Neural progenitor cell (in vitro differentiated cells): ENCODE measurements at places on chromosomes 5 and 9. TPM values are rescaled to one million over a fixed set of nuclear protein-coding genes. Genes with fewer than 3 reads are reported as not detected.

Gene PIP5K1B
- total RNA-seq = 1.3 and 3.2 TPM in 2 replicates

- H3K4me1 ChIP-seq = no peaks in the 10 kb centered on the region
- no peak overlapping the region for H3K27ac ChIP-seq
- no peaks in the 10 kb centered on the region for H3K36me3 ChIP-seq
- H3K27me3 ChIP-seq = no peaks in the 10 kb centered on the region
- no peak for DNase-seq
Measured at GRCh38 chr9:83449983-83450382, 88.2 kb downstream of the FRMD3 start.

GRCh38 chr5:114223866-114224265, 138.0 kb upstream of the KCNN2 start:
- H3K4me1 ChIP-seq = no peaks in the 10 kb centered on the region
- H3K4me3 ChIP-seq = no peak overlapping the region

DNA sequence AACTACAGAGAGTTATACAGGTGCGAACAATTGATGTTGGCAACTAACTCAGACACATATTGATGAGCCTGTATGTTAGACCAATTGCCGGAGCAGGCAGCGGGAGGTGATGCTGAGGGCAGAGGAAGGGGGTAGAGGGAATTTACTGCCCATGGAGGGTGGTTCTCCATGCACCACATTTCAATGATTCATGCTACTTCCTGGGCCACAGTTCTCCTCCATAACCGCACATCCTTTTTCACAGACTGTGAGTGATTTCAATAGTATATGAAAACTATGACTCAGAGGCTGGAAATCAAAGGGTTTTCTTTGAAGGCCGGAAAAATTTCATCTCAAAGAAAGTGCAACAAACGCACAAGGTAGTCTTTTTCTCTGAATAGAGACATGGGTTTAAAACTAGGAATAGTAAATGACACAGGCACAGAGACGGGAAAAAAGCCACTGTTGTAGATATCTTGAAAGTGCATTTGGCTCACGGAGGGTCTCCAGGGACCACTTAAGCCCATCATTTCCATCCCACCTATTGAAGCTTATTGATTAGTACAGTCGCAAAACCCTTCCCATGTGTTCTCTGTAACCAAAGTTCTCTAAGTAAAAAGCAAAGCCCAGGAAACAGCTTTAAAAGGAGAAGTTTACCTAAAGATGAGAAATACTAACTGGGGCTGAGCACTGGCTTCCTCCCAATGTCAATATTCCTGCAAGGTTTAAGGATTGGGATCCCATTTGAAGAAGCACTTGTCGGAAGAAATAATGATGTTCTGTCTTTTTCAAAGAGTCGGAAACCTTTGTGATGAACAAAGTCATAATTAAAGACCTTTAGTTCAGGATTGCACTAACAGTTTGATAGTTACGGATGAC, 28.0 kb upstream of the ADAM19 start:
- no peaks in the 10 kb centered on the region for H3K27me3 ChIP-seq
- no peak overlapping the region for H3K27ac ChIP-seq
- H3K4me3 ChIP-seq = no peak overlapping the region
- DNase-seq = no peak
- H3K4me1 ChIP-seq = no peaks in the 10 kb centered on the region
- H3K36me3 ChIP-seq = no peaks in the 10 kb centered on the region

DNA sequence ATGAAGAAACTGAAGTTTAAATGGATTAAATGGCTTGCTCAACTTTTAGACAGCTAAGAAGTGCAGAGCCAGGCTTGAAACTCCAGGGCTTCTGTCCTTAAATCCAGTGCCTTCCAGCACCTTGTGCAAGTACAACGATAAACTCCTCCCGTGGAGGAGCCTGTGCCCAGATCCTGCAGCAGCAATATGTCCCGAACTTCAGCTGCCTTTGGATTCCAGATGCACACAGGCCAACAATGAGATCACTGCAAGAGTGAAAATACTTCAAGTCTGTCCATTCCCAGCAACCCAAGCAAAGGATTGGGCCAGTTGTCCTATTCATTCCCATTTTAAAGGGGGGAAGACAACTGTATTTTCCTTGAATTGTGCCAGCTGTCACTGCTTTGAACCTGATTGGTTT, 199.6 kb downstream of the CRB2 start:
- DNase-seq = no peak
- no peaks in the 10 kb centered on the region for H3K27me3 ChIP-seq
- H3K36me3 ChIP-seq = no peaks in the 10 kb centered on the region
- H3K27ac ChIP-seq = no peak overlapping the region

GRCh38 chr9:7405924-7406604, 393.5 kb downstream of the DMAC1 start:
- H3K4me3 ChIP-seq = no peak overlapping the region
- no peak for DNase-seq
- H3K4me1 ChIP-seq = peaks cover 16% of the 10 kb centered on the region
- no peaks in the 10 kb centered on the region for H3K27me3 ChIP-seq
- no peak overlapping the region for H3K27ac ChIP-seq

- no peak overlapping the region for H3K4me3 ChIP-seq
- no peaks in the 10 kb centered on the region for H3K36me3 ChIP-seq
- no peak overlapping the region for H3K27ac ChIP-seq
- H3K27me3 ChIP-seq = no peaks in the 10 kb centered on the region
- peaks cover 8% of the 10 kb centered on the region for H3K4me1 ChIP-seq
Measured at GRCh38 chr5:170704417-170705192, 78.9 kb upstream of the GABRP start.

GRCh38 chr9:113963017-113963620, 87.0 kb downstream of the ZNF618 start:
- H3K4me1 ChIP-seq = no peaks in the 10 kb centered on the region
- no peaks in the 10 kb centered on the region for H3K36me3 ChIP-seq
- no peaks in the 10 kb centered on the region for H3K27me3 ChIP-seq
- H3K4me3 ChIP-seq = no peak overlapping the region
- DNase-seq = peak; percentile 76

- no peaks in the 10 kb centered on the region for H3K36me3 ChIP-seq
- H3K27ac ChIP-seq = peak overlapping the region; percentile 72
- no peak for DNase-seq
- no peak overlapping the region for H3K4me3 ChIP-seq
- H3K27me3 ChIP-seq = no peaks in the 10 kb centered on the region
Measured at GRCh38 chr5:157568222-157568621, 7.4 kb downstream of the ADAM19 start.

Gene FOXD4
- 0.12 TPM in 1 of 2 replicates, not detected in the other for total RNA-seq

DNA sequence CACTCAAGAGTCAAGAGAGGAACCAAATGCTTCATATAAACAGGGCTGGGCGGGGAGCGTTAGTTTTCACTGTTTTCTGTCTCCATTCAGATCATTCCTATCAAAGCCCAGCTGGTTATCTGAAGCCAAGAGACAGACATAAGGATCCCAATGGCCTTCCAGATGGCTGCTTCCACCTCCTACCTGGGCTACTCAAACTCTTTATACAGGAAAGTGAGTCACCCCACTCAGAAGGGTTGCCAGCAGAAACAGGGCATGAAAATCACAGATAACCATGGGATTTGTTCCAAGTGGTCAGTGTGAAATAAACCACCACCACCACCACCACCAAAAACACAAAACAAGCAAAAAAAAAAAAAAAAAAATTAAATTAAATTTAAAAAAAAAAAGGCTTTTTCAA, 5.5 kb downstream of the PRSS3 start:
- H3K27me3 ChIP-seq = no peaks in the 10 kb centered on the region
- no peak for DNase-seq
- no peaks in the 10 kb centered on the region for H3K4me1 ChIP-seq
- no peaks in the 10 kb centered on the region for H3K36me3 ChIP-seq
- H3K27ac ChIP-seq = no peak overlapping the region

DNA sequence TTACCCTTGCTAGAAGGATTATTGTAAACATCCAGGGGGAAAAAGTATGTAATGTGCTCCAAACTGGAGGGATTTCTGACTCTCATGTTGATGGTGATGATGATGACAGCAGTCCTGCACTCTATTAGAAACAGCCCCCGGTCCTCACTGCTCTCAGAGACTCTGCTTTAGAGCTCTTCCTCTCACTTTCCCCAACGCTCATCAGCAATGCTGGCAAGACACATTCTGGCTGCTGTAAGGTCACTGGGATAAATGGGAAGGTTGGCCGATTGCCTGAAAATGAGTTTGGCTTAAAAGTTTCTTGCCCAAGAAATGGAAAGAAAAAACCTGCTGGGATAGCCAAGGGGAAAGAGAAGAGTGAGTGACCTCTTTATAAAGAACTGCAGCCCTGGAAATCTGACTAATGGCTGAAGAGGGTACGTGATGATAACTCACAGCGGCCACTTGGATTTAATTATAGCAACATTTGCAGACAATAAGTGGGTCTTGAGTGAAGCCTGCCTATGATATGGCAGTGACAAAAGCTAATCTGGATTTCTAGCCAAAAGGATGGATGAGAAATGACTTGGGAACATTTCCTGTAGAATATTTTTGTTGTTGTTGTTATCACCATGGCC, 235.8 kb downstream of the TMEM38B start:
- H3K4me1 ChIP-seq = no peaks in the 10 kb centered on the region
- DNase-seq = no peak
- no peaks in the 10 kb centered on the region for H3K27me3 ChIP-seq
- no peaks in the 10 kb centered on the region for H3K36me3 ChIP-seq

- no peaks in the 10 kb centered on the region for H3K27me3 ChIP-seq
- no peak for DNase-seq
- H3K4me3 ChIP-seq = no peak overlapping the region
- H3K4me1 ChIP-seq = no peaks in the 10 kb centered on the region
- H3K27ac ChIP-seq = no peak overlapping the region
Measured at GRCh38 chr9:95595721-95596295, 79.0 kb upstream of the PTCH1 start.

Gene PCDHGB6
- total RNA-seq = 13.2 and 22.1 TPM in 2 replicates

Gene SURF1
- 31.0 and 36.7 TPM in 2 replicates for total RNA-seq

DNA sequence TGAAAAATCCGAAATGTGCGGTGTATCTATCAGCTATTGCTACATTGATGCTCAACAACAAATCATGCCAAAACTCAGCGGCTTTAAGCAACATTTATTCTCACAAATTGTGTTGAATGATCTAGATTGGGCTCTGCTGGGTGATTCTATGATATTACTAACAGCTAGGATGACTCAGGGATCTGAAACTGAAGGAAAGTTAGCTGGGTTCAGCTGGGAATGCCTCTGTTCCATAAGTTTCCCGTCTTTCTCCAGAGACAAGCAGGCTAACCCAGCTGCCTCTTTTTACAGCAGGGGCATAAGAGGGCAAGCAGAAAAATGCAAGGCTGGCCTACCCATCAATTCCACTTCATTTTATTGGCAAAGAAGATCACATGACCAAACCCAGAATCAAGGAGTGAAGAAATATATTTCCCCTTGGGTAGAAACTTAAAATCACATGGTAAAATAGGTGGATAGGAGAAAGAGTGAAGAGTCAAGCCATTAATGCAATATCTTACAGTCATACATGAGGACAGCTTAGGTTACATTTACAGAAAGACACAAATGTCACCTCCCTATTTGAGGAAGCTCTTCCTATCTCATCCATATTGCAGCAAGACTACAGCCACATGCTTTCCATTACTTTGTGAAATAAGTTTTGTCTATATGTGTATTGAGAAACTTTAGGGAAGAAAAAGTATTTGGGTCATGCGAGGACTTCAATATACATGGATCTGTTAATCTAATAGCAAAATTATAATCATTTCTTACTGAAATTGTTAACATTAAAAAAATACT, 30.8 kb downstream of the IL7R start:
- no peak overlapping the region for H3K4me3 ChIP-seq
- H3K4me1 ChIP-seq = no peaks in the 10 kb centered on the region
- H3K27me3 ChIP-seq = no peaks in the 10 kb centered on the region
- H3K27ac ChIP-seq = no peak overlapping the region

Gene FAM163B
- total RNA-seq = 0.31 TPM in 1 of 2 replicates, not detected in the other

Gene FKBP15
- 18.6 and 25.5 TPM in 2 replicates for total RNA-seq

DNA sequence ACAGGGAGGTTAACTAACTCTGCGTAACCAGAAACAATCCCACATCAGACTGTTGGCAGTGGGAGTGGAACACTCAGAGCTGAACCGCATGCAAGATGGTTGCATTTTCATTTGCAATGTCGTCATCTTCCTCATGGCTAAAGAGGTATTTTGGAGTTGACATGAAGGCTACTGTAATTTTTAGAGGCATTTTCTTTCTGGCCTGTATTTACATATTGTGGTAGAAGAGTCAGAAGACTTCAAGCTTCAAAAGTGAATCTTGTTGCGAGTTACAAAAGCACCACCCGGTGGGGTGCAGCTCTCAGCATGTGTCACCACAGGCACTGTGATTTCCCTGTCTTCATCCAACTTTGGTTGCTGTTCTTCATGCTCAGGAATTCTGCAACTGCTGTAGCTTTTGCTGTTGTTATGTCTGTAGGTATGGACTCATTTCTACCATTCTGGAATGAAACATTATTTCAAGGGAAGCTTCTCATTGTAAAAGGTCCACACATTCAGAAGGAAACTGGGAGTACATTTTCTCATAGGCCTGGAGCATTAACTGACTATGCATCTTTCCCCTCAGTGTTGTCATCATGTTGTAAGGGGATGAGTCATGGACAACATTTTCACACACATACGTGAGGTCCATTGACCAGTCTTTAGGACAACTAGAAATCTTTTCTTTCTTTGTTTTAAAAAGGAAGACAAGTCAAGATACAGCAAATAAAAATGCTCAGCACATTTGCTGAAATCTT, 35.4 kb upstream of the GDNF start:
- H3K36me3 ChIP-seq = no peaks in the 10 kb centered on the region
- H3K27ac ChIP-seq = no peak overlapping the region
- no peak overlapping the region for H3K4me3 ChIP-seq
- H3K27me3 ChIP-seq = no peaks in the 10 kb centered on the region
- H3K4me1 ChIP-seq = peaks cover 2% of the 10 kb centered on the region
- no peak for DNase-seq

GRCh38 chr9:27353474-27354229, 56.7 kb upstream of the EQTN start:
- H3K27me3 ChIP-seq = no peaks in the 10 kb centered on the region
- peaks cover 4% of the 10 kb centered on the region for H3K36me3 ChIP-seq
- DNase-seq = peak; percentile 67

- H3K36me3 ChIP-seq = no peaks in the 10 kb centered on the region
- no peak overlapping the region for H3K27ac ChIP-seq
- no peak overlapping the region for H3K4me3 ChIP-seq
- H3K27me3 ChIP-seq = no peaks in the 10 kb centered on the region
- DNase-seq = peak; percentile 44
Measured at GRCh38 chr5:64451551-64451950, 54.3 kb upstream of the RGS7BP start.

GRCh38 chr5:132751444-132751843, 4.2 kb downstream of the CCNI2 start:
- no peaks in the 10 kb centered on the region for H3K36me3 ChIP-seq
- H3K4me1 ChIP-seq = peaks cover 27% of the 10 kb centered on the region
- no peak overlapping the region for H3K27ac ChIP-seq

Gene GAPT
- not detected in 2 replicates for total RNA-seq

Gene COL5A1
- 6.1 and 14.2 TPM in 2 replicates for total RNA-seq

GRCh38 chr9:13491493-13492424, 212.3 kb upstream of the MPDZ start:
- H3K4me1 ChIP-seq = peaks cover 14% of the 10 kb centered on the region
- DNase-seq = peak; percentile 40
- no peak overlapping the region for H3K4me3 ChIP-seq

Gene ADAMTSL2
- total RNA-seq = 0.30 and 0.99 TPM in 2 replicates

- no peak overlapping the region for H3K27ac ChIP-seq
- H3K27me3 ChIP-seq = no peaks in the 10 kb centered on the region
- no peak for DNase-seq
- H3K4me3 ChIP-seq = no peak overlapping the region
- no peaks in the 10 kb centered on the region for H3K4me1 ChIP-seq
Measured at GRCh38 chr5:53397845-53398244, 82.6 kb upstream of the FST start.
